Stimulated activated CD4-positive, alpha-beta T cell treated with anti-CD3 and anti-CD28 coated beads, Interleukin-4, amount 100 ng/mL, for 4 hours (primary cell): ENCODE measurements at places on chromosomes 1 and 21.

GRCh38 chr1:207003210-207003609, 29.3 kb downstream of the C1orf116 start:
- no peak for DNase-seq

GRCh38 chr1:40986328-40986783, 6.9 kb downstream of the CTPS1 start:
- no peak for DNase-seq

DNA sequence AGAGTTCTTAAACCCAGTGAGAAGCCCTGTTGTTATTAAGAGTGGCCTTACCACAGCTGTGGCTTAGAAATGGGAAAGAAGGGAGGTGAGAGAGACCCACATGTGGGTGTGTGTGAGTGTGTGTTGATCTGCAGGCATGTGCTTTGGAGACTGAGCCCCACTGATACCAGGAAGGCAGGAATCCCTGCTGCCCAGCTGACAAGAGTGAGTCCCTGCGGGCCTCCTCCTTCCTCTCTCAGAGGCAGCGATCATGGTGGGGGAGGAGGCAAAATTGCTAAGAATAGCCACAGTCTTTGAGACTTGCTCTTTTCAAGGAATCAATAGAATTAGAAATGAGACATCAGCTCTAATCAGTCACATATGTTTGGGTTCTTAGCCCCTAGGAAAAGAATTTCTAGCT, 87.0 kb upstream of the WARS2 start:
- no peak for DNase-seq

- DNase-seq: no peak
These were observed 41.6 kb upstream of the APP start for GRCh38 chr21:26212220-26212619.

DNA sequence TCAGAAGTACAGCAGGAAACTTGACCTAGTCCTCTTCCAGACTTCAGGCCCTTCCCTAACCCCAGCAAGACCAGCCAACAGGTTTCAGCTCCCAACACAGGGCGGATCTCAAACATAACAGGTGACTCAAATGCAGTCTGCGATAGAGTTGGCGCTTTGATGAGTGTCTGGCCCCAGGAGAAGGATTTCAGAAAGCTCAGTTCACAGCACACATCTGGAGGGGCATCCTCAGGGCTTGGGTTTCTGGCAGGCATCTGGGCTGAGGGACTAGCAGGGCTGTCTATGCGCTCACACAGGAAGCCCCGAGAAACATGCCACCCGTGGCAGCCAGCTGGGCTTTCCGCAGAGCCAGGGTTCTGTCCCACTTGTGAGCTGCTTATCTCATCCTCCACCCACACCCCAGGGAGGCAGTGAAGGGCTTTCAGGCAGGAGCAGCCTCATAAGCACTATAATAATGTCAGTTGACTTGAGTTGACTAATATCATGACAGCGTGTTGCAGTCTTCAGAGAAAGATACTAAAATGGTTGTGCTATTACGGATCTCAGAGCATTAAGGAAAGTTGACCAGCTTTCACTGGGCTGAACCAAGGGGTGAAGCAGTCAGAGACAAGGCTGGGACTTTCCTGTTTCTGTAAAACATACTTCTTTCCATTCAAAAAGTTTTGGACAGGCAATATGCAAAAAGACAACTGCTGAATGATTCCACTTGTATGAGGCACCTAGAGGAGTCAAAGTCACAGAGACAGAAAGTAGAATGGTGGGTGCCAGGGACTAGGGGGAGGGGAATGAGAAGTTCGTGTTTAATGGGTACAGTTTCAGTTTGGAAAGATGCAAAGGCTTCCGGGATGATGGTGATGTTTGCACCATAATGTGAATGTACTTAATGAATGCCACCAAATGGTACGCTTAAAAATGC, 233.0 kb upstream of the IRF2BP2 start:
- DNase-seq: peak; percentile 81

- no peak for DNase-seq
These were observed 340.4 kb upstream of the VAMP3 start for GRCh38 chr1:7430691-7431090.

DNA sequence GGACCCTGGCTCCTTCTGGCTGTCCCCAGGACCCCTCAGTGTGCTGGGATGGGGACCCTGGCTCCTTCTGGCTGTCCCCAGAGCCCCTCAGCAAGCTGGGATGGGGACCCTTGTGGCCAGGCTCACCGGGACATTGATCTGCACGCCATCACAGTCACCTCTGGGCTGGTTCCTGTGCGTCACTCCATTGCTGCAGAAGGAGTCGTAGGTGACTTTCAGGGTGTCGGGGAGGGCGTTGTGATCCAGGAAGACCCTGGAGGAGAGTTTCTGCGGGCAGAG, 19.7 kb upstream of the PTTG1IP start:
- no peak for DNase-seq

- DNase-seq: no peak
These were observed 47.3 kb downstream of the CLIC6 start for GRCh38 chr21:34715985-34716596.

DNA sequence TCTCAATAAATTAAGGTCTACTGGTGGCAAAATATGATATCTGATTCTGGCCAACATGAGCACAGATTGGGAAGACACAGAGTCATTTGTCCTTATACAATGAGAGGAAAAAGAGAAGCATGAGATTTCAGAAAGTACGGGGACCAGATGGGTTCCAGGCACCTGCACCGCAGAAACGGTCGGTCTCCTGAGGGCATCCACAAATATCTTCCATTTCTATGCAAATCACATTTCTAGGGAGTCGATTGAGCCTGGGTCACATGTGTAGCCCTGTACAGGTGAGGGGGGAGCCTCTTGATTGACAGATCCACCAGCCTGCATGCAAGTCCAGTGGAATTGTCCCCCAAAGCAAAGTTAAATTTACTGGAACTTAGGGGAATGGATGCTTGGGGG, 415.6 kb downstream of the NPHP4 start:
- DNase-seq: no peak

DNA sequence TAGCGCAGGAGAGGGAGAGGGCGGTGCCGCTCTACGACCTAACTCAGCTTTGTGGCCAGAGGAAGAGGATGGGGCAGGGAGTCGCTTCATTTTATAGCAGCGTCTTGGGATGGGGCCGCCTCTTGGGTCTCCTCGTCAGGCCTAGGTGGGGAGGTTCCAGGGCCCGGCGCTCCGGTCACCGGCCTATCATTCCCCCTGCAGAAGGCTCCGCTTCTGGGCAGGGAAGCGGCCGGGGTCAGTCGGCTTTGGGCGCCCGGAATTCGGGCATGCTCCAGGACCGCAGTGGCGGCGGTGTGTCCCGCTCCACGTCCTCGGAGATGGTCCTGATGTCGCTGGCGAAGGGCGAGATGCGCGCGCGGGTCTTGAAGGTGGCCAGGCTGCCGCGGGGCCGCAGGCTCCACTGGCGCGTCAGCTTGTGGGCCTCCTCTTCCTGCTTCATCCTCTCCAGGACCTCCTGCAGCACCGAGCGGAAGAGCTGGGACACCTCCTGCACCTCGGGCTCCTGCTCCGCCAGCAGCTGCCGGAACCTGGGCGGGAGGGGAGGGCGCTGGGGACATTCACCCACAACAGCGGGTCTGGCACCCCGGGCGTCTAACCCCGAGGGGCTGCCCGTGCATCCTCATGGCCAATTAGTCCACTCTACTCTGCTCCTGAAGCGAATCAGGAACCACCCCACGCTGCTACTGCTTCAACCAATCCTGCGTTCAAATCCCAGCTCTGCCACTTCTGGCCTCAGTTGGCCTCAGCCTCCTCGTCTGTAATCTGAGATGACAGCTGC, 13.0 kb downstream of the RD3 start:
- DNase-seq: no peak

DNA sequence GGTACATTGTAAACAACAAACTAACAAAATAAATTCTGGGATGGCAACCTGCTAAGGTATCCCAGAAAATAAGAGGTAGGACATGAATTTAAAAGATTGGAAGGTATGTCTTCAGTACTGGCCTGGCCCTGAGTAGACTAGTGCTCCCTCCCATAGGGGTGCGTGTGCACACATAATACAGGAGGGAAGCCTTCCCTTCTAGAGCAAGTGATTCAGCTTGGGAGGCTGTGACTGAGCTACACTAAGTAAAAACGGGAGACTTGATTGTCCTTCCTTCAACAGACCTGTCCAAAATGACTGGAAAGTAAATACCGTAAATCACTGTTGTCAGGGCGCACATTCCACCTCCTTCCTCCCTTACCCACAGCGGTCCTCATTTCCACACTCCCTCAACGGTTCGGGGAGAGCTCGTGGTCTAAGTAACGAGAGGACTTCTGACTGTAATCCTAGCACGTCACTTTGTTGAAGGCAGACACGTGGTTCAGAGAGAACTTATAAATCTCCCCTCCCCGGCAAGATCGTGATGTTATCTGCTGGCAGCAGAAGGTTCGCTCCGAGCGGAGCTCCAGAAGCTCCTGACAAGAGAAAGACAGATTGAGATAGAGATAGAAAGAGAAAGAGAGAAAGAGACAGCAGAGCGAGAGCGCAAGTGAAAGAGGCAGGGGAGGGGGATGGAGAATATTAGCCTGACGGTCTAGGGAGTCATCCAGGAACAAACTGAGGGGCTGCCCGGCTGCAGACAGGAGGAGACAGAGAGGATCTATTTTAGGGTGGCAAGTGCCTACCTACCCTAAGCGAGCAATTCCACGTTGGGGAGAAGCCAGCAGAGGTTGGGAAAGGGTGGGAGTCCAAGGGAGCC, at the start of gene TGFB2:
Gene TGFB2, plus strand, starts transcription at position 523 of the 859 bp plus-strand sequence. CDS start 1,366 bp downstream, outside the sequence.
- peak; percentile 22 for DNase-seq

DNA sequence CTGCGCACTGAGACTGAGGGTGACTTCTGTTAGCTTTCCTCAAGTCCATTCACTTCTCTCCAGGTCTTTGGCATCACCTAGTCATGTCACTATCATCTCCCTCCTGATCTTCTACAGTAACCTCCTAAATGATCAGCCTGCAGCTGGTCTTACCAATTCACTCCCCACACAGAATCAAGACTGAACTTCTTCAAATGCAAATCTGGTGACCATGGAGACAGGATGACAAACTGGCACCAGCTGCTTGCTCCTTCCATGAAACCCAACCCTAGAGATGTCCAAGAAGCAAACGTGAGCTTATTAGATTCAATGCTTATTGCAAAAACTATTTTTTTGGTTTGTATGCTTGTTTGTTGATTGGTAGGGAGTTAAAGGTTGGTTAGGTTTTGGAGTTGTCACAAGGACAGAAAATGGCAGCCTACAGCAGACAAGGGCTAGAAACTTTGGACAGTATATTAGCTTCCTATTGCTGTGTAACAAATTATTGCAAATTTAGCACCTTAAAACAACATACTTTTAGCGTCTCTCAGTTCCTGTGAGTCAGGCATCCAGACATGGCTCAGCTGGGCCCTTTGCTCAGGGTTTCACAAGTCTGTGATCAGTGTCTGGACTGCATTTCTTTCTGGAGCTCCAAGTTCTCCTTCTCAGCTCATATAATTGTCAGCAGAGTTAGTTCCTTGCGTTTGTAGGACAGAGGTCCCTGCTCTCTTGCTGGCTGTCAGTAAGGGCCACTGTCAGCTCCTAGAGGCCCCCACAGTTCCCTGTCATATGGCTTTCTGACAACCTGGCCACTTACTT, 53.3 kb upstream of the GJA8 start:
- DNase-seq: no peak

DNA sequence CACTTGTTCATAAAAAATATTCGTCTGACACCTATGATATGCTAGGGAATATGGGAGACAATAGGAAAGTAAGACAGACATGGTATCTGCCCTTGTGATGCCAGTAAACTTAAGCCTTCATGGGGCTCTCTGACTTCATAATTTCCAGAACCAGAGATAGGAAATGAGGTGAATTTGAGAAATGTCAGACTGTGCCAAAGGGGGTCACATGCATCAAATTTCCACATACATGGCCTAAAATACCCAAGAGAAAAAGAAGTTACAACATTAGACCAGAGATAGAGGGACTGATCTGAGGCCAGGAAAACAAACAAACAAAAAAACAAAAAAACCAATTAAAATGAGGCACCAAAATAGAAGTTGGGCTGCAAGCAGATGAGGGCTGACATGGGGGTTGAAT, 75.7 kb downstream of the DISC1 start:
- no peak for DNase-seq

DNA sequence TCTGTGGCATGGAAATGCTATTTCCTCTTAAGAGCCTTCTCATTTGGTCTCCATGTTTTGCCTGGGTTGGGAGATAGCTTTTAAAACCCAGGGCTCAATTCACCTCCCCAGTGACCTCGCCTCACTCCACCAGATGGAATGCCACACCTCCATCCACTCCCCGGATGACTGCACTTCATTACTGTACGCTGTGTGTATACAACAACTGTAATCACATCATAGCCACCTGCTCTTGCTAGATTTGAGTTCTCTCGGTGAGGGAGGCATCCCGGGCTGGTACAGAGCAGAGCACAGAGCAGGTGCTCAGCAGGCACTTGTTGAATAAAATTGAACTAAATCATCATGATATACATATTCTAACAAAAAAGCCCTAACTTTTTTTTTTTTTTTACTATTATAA, 26.0 kb downstream of the SDE2 start:
- DNase-seq: no peak

GRCh38 chr1:239058190-239058589, 328.2 kb upstream of the CHRM3 start:
- DNase-seq: no peak

DNA sequence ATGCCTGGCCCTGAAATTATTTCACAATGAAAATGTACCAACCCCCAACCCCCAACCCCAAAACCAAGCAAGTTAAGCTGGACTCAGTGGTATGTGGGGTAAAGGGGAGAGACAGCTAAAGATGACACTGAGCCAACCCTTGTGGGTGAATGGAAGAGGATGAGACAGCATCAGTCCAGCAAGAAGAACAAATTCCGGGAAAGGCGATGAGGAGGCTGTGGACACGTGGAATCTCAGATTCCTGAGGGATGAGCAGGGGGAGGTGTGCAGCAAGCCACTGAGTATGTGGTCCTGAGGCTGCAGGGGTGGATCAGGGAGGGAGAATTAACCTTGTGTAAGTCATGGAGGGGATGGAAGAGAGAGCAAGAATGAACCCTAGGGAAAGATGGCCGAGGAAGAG, 14.4 kb upstream of the ZNF362 start:
- DNase-seq: no peak

- DNase-seq: no peak
These were observed 64.4 kb upstream of the CFAP126 start for GRCh38 chr1:161432091-161432490.

- no peak for DNase-seq
These were observed 15.9 kb downstream of the COL8A2 start for GRCh38 chr1:36109041-36109679.

DNA sequence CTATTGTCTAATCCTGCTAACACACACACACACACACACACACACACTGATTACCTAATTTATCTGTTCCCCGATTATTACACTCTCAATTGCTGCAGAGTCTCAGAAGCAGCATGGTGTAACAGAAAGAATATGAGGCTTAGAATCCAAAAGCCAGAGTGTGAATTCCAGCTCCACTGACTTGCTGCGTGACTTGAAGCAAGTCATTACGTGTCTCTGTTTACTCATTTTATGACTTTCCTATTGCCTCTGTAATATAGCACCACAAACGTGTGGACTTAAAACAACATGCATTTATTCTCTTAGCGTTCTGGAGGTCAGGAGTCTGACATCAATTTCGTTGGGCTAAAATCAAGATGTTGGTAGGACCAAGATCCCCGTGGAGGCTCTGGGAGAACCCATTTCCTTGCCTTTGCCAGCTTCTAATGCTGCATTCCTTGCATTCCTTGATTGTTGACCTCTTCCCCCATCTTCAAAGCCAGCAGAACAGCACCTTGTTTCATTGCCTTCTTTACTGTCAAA, 55.9 kb upstream of the ATP5PO start:
- DNase-seq: no peak
